ENCODE measurements at places on chromosomes 12 and 14.

- DNase-seq = no peak
Observed at GRCh38 chr12:24197532-24197931, 248.1 kb upstream of the SOX5 start.

- DNase-seq = no peak
Observed at GRCh38 chr12:10191865-10192264, 13.0 kb downstream of the TMEM52B start.

- no peak for DNase-seq
Observed at GRCh38 chr12:21453312-21453852, 15.9 kb downstream of the PYROXD1 start.

- no peak for DNase-seq
Observed at GRCh38 chr14:85471156-85471555, 58.8 kb upstream of the FLRT2 start.

GRCh38 chr12:117024961-117025480 lies 74.2 kb downstream of the TESC start:
- DNase-seq = no peak

DNA sequence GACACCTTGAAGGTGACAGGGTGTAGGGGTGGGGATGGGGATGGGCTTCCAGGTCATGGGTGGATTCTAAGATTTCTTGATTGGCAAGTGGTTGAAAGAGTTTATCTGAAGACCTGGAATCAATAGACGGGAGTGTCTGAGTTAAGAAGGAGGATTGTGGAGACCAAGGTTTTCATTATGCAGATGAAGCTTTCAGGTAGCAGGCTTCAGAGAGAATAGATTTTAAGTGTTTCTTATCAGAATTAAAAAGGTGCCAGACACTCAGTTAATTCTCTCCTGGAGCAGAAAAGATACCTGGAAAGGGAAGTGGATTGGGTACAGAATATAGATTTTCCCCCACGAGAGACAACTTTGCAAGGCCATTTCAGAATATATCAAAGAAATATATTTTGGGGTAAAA lies 211.7 kb upstream of the PRICKLE1 start:
- no peak for DNase-seq

Measured in stimulated activated CD4-positive, alpha-beta T cell treated with anti-CD3 and anti-CD28 coated beads, Interleukin-12 subunit alpha, Interleukin-12 subunit beta, amount 100 ng/mL, for 24 hours (primary cell).